ENCODE measurements at places on chromosomes 16 and 17.

DNA sequence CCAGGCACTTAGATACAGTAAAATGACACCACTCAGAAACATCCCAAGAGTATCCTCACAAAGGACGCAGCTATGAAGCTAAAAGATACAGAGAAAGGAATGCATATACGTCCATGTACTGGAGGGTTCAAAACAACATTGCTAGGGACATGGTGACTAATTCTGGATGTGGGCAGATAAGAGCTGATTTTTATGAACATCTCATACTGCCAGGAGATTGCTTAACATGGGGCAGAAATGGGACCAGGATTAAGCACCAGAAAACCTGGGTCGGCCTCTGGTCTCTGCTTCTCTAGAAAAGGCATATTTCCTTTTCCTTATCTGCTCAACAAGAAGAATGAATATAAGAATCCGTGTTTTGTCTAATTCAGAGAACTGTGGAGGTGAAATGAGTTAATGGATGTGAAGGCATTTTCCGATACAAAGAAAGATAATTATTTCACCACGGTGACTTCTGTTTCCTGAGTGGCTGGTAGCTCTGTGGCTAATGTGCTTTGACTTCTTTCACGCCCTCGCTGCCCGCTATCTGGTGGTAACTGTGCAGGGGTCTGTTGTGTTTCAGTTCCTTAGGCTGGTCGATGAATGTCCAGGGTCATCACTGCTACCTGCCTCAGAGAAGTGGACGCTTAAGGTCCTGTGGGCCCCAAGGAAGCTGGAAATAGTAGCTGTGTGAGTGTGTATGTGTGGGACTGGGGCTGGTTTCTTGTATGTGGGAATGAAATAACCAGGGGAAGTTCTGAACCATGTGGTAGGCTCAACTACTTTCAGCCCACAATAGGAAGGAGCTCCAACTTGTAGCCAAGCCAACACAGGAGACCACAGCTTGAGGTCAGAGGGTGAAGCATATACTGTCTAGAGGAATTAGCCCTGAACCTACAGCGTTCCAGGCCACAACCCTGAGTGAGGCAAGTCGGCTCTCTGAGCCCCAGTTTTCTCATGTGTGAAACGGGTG is 15.8 kb upstream of the CCL5 start:
- no peak for DNase-seq

DNA sequence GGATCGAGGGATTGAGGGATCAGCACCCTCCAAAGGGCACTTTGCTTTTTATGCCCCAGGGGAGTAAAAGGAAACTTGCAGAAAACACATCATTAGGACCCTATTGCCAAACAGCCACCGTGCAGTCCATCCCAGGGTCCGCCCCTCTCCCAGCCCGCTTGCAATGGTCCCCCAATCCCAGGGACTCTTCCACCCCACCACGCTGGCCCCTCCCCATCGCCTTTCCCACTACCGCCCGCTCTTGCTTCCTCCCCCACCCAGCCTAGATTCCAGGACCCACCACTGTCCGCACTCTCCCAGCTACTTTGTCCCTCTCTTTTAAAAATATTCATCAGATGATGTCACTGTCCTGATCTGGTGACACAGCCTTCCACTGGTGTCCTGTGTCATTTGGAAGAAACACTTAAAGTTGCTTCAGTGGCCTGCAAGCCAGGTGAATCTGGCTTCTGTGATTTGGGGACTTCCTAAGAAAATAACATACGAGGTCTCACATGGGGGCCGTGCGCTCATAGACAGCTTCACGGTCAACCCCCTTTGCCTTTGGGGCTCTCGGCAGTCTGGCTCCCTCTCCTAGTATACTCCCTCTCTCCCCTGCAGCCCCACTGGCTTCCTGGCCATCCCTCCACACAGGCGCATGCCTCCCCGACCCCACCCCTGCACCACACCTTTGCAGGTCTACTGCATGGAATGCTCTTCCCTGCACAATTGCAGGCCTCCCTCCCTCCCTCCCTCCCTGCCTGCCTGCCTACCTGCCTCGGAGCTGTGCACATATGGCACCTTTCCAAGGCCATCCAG is 127.9 kb downstream of the RBFOX3 start:
- peak; percentile 48 for DNase-seq

- DNase-seq = no peak
Observed at GRCh38 chr17:30805944-30806456, 18.5 kb downstream of the CRLF3 start.

- DNase-seq = peak; percentile 34
Observed at GRCh38 chr16:24525970-24526559, 13.3 kb upstream of the RBBP6 start.

DNA sequence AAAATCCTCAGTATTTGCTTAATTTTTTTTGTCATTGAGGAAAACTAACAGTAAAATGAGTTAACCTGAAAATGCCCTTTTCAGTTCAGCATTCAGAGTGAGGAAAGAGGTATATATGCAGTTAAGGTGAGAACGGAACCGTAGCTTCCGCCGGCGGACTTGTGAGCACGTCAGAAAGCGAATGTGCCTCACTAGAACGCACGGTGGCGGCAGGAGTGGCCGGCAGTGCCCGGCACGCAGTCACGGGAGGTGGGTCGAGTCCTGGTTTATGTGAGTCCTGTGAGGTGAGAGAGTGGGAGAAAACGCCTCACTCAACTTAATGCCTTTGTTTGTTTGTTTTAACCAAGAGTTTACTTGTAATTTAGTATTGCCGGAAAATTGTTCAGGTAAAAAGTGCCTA is 6.1 kb downstream of the SEC14L1 start:
- no peak for DNase-seq

DNA sequence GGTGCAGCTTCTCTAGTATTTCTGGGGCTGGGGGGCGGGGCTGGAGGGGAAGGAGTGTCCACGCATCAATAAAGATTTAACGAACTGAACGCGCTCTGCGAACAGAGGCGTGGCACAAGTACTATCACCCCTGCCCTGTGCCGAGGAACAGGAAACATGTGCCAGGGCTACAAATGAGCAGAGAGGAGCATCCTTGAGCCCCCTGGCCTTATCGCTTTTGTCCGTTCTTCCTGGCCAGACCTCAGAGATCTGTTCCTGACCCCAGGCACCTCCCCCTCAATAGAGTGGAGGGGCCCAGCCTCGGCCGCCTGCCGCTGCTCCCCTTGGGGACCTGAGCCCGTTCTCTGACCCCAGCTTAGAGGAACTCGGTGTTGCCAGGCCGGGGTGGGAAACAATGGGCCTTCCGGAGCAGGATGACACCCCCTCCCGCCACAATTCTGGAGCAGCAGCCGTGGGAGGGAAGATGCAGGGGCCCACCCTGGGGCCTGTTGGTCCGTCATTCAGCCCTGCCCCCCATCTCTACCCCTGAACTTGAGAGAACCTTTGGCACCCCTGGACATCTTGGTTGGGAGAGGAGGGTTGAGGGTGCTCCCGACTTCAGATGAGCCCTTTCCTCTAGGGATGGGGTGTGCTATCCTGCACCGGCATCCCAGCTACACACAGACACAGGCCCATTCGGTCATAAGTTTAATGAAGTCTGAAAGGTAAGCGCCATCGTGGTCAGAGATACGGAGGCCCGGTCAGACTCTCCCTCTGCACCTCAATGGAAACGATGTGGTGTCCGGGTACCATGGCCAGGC is 1.1 kb downstream of the NAA38 start:
- no peak for DNase-seq

- DNase-seq = no peak
Observed at GRCh38 chr17:18043491-18043890, 4.3 kb downstream of the GID4 start.

- no peak for DNase-seq
Observed at GRCh38 chr16:47676635-47677177, 215.6 kb downstream of the PHKB start.

GRCh38 chr17:5552841-5553240 is 31.5 kb downstream of the NLRP1 start:
- DNase-seq = no peak

DNA sequence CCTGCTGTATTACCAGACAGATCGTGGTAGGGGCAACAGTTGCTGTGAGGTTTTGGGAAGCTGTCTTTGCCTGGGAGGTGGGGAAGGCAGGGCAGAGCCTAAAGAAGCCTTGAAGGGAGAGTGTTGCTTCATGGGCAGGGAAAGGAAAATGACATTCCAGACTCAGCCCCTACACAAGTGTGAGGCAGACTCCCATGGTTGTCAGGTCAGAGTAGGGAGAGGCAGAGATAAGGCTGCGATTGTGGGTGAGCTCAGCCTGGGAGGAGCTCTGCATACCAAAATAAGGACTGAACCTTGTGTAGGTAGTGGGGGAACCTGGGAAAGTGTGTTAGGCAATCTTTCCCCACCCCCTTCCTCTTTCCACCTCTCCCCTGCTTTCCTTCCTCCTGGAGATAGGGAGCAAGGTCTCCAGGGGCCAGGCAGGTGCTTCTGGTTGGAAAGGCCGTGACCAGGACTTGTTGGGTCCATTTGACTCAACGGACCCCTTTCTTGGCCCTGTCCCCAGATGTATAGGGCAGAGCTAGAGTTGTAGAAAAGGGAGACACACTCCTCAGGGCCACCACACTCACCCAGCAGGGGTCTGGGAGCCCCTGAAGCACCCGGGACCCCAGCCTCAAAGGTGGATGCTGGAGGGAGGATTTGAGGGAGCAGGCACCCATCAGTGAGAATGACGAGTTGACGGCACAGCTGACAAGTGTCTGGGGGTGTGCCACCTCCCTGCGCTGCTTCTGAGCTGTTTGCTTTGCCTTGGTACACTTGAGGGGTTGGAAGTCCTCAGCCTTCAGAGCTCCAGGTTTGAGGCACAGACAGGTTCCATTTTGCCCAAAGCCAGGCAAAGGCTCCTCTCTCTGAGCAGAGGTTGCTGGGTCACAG is 18.5 kb upstream of the TOB1 start:
- peak; percentile 99 for DNase-seq

- no peak for DNase-seq
Observed at GRCh38 chr16:89601906-89602272, 11.6 kb upstream of the DPEP1 start.

- no peak for DNase-seq
Observed at GRCh38 chr17:11245791-11246190, 4.8 kb downstream of the SHISA6 start.

DNA sequence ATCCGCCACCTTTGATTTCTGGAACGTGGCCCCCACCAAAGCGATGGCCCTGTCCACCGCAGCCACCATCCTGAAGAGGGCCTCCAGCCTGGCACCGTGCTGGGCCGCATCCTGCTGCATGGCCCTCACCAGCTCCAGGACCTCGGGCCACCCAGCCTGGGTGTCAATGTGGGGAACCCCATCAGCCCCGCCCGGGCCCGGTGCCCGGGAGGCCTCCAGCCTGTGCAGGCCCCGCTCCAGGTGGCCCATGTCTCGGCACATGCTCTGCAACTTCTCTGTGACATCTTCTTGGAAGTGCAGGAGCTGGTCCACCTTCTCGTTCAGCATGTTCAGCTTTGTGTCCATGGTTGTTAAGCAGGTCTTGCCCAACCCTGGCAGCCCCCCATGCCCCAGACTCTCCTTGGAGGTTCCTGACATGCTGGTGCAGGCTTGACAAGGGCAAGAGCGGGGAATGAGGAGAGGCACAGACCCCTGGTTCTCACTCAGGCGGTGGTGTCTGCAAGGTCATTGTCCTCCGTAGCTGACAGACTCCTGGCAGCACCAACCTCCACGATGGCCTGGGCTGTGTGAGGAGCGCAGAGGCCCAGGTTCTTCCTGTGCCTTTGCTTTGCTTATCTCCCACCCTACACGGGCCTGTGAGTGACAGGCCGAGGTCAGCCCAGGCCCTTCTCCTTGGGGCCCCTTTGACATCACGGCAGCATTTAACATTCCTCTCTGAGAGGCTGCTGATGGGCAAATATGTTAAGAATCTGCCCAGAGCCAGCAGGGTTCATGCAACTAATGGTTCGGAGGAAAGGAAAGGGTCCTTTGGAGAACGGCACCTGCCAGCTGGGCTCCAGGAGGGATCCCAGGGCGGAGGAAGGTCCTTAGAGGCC is at the start of gene MYLK3:
Gene MYLK3 (minus strand): TSS at position 568 of the 875 bp plus-strand sequence. CDS start 151 bp downstream, at position 417.
- DNase-seq = peak; percentile 86

- no peak for DNase-seq
Observed at GRCh38 chr17:51541215-51541614, 280.9 kb downstream of the UTP18 start.

DNA sequence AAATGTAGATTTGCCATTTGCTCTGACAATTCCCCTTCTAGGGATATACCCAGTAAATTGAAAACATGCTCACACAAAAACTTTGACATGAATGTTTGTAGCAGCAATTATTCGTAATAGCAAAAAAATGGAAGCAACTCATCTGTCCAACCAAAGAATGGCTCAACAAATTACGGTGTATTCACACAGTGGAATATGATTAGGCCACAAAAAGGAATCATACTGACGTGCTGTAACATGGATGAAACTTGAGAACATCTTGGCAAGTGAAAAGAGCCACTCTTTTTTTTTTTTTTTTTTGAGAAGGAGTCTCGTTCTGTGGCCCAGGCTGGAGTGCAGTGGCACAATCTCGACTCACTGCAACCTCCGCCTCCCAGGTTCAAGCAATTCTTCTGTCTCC is 24.1 kb upstream of the SPNS3 start:
- no peak for DNase-seq

DNA sequence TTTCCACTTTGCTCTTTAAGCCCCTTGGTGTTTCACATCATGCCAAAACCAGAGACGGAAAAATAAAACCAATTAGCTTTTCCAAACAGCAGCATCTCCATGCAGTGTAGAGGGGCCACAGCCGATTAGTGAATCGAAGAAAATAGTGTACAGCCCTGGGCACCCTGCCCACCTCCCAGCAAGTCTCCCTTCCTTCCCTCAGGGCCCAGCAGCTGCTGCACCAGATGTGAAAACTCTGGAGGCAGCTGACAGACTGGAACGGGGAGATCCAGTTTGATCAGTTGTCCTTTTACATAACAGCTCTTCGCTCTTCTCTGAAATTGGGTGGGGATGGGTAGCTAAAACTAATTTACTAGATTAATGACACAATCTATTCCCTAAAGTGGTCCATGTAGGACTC is 19.3 kb downstream of the TMEM11 start:
- no peak for DNase-seq

DNA sequence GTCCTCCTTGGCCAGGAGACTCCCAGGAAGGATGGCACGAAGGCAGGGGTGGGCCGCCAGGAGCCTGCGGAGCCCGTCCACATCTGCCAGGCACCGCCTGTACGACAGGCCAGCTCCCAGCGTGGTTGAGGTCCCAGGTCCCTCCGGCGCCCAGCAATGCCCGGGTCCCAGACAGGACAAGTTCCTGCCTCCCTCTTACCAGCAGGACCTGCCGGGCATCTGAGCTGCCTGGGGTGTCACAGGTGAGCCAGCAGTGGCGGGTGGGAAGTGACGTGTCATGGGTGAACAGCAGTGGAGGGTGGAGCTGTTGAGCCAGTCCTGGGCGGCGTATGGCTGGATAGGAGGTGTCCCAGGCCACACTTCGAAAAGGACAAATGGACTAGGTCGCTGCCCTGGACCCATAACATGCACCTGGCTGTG is 15.7 kb upstream of the BAHCC1 start:
- DNase-seq = peak; percentile 62

DNA sequence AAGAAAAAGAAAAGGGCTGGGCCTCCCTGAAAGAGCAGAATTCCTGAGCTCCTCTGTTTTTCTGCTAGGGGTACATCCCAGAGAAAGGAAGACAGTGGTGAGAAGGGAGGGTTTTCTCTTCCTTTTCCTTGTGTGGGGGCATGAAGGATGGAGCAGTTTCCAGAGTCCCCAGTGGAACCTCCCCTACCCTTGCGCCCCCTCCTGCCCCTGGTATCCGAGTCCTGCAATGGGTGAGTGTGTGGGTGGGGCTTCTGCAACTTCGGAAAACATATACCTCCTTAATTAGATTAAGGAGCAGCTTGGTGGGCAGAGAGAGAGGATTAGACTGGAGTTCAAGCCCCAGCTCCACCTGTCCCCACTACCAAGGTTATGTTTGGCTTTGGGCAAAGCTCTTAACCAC is 5.4 kb upstream of the GIP start:
- DNase-seq = no peak

Measured in Caco-2 (cell line).